SHP77 treated with DMSO at 0.1 percent for 48 hours (cell line): ENCODE measurements at places on chromosomes 6 and 20.
A peak's percentile ranks its signal among the peaks of the same experiment; 100 is the strongest.

DNA sequence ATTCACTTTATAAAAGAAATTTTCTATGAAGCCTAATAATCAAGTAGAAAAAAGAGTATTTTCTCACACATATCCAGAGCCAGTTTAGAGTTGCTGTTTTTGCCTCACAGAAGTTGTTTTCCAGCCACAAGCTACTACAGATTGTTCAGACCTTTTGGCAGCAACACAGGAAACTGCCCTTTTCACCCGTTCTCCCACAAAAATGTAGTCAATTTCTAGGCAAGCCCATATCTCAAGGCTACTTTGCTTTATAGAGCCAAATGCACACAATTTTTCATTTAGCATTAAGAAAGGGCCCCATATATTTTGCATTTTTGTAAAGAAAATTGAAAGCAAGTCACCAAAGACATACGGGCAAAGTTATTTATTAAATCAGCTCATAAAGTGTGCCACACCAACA, 49.5 kb downstream of the EPB41L2 start:
- DNase-seq: no peak

DNA sequence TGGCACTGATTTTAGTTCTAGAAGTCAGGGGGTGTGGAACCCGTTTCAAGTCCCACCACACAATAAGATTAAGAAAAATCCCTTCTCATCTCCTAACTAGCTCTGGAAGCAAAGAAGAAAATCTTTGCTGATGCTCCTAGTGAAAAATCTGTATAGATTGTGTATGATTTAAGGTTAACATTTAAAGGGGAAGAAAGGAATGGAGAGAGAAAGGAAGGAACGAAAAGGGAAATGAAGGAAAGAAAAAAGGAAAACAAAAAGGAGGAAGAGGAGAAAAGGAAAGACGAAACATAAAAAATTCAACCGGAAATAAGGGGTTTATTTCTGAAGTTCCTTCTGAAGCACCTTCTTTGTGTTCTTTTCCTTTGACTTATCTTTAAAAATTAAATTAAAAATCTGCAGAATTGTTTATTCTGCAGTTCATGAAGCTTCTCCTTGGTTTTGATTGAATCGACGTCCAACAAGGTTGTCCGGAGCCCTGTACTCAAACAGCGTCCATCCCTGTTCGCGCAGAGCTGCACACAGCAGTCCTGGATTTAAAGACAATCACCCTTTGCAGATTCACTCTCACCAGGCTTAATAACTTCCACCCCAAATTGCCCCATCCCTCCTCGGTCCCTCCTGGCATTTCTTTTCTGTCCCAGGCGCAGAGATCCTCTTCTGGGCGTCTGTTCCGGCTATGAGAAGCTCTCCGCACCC, 1.6 kb upstream of the TFAP2B start:
- no peak for DNase-seq

GRCh38 chr6:14292119-14292518, 174.5 kb downstream of the CD83 start:
- no peak for DNase-seq

DNA sequence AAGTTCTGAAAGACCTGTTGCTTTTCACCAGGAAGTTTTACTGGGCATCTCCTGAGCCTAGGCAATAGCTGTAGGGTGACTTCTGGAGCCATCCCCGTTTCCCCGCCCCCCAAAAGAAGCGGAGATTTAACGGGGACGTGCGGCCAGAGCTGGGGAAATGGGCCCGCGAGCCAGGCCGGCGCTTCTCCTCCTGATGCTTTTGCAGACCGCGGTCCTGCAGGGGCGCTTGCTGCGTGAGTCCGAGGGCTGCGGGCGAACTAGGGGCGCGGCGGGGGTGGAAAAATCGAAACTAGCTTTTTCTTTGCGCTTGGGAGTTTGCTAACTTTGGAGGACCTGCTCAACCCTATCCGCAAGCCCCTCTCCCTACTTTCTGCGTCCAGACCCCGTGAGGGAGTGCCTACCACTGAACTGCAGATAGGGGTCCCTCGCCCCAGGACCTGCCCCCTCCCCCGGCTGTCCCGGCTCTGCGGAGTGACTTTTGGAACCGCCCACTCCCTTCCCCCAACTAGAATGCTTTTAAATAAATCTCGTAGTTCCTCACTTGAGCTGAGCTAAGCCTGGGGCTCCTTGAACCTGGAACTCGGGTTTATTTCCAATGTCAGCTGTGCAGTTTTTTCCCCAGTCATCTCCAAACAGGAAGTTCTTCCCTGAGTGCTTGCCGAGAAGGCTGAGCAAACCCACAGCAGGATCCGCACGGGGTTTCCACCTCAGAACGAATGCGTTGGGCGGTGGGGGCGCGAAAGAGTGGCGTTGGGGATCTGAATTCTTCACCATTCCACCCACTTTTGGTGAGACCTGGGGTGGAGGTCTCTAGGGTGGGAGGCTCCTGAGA, at the start of gene HFE:
TSS of gene HFE (plus strand) at position 146 of the 832 bp plus-strand sequence. CDS start at position 158, 12 bp downstream.
- no peak for DNase-seq

- no peak for DNase-seq
Measured at GRCh38 chr6:40998661-40999060, 40.4 kb downstream of the UNC5CL start.

- no peak for DNase-seq
Measured at GRCh38 chr6:115570331-115570730, 490.4 kb downstream of the FRK start.

- DNase-seq: no peak
Measured at GRCh38 chr6:157358287-157358686, 22.7 kb upstream of the ZDHHC14 start.

DNA sequence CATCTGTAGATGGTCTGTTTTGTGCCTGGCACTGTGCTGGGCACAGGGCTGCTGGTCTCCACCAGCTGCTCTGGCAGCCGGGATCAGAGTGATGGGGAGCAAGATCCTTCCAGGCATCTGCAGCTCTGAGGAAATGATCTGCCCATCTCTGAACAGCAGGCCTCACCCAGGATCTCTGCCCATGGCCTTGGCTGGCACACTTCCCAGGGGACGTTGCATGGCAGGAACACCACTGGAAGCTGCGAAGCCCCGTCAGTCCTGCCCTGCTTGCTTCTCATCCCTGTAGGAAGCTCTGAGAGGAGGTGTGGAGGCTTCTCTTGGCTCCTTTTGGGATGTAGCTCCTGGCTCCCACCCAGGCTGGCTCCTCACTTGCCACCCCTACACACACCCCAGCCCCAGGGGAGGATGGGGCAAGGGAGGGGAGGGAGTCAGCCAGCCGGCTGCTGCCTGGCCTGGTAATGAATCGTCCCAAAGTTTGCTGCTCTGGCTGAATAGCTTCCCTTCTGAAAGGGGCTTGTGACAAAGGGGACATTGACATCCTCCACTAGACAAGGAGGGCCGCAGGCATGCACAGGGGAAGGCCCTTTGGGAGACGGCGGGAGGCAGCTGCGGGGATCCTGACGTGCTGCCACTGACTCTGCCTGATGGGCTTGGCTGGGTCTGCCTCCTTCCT, 108.9 kb downstream of the VEGFA start:
- DNase-seq: no peak

DNA sequence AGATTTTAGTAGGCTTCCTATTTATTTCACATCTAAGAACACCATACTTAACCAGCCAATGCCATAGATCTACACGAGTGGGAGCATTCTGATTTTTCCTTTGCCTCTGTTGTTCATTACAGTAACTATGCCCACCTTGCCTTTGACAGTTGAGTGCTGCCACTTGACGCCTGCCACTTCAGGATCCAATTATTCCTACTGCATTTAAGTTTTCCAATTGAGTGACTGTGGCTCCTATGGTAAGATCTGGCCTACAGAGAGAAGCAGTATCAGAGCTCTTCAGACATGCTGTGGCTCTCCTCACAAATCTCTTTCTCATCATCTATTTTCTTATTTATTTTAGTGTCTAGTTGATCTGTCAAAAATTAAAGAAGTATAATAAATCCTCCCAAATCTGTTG, 403.0 kb upstream of the SPTLC3 start:
- no peak for DNase-seq

DNA sequence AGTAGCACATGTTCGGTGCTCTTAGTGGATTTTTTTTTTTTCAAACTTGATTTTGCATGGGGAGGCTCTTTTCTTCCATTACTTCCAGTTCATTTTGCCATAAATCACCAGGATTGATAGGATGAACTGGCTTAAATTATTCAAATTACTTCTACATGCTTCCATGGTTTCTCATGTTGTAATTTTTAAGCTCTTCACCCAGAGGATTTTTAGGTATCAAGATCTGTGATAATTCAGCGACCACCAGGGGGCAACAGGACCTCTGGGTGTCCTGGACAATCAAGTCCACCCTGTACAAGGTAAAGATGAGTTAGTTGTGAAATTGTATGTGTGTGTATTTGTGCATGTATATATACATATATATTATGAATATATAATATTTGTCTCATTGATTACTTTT, 4.2 kb upstream of the EPHA7 start:
- peak; percentile 37 for DNase-seq

GRCh38 chr6:79403086-79403485, 134.1 kb downstream of the LCA5 start:
- no peak for DNase-seq

GRCh38 chr6:157892363-157892877, 69.4 kb downstream of the SNX9 start:
- no peak for DNase-seq

- DNase-seq: no peak
Measured at GRCh38 chr6:24524805-24525204, 30.0 kb downstream of the ALDH5A1 start.

- DNase-seq: peak; percentile 63
Measured at GRCh38 chr6:100116411-100117194, 122.6 kb upstream of the MCHR2 start.

DNA sequence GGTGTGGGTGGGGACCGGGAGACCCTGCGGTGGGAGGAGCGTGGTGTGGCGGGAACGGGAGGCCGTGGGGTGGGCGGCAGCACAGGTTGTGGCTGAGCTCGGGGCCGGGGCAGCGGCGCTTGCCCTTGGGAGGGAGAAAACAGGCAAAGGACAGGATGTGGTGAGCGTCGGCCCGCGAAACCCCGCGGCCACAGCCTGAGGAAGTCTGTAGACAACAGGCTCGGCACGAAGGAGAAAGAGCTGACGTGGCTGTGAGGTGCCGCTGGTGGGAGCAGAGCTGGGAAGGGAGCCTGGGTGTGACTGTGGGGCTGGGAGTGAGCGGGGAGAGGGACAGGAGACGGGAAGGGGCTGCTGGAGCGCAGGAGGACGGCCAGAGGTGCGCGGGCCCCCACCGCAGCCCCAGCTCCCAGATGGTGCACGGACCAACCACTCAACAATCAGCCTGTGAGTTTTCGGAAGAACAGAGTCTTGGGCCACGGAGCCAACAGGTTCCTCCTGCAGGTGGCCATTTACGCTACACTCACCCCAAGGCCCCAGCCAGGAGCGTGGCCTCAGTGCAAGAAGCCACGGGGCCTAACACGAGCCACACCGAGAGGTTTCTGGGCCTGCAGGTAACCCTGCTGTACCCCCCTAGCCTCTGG, 202.8 kb downstream of the DLL1 start:
- no peak for DNase-seq

DNA sequence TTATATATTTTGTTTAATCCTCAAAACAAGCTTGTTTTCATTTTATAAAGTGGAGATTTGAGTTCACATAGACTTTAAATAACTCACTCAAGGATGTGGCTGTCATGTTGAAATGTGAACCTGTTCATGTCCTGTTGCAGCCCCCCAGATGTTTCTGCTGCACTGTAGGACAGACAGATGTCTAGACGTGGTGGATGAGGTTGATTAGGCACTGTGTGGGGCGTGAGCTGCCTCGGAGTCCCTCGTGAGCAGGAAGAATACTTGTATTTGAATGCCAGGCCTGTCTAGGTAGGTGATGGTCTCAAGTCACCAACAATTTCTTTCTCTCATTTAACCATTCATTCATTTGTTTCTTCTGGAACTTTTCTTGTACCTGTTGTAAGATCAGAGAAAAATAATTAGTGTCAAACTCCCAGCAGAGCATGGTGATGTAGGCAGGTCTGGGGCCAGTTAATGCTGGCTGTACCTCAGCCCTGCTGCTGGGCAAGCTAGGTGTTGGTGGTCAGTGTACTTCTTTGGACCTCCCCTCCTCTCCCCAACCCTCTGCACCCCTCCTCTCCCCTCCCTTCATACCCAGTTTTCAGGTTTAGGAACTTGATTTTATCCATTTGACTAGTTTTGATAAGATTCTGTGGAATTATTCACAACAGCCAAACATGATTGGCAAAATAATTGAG, 34.0 kb downstream of the AFDN start:
- DNase-seq: no peak

GRCh38 chr20:6583134-6583738, 184.2 kb upstream of the BMP2 start:
- DNase-seq: peak; percentile 59

GRCh38 chr6:164859816-164860215, 449.6 kb downstream of the C6orf118 start:
- no peak for DNase-seq

- DNase-seq: no peak
Measured at GRCh38 chr6:36387440-36388303, at the start of gene ETV7. TSS of gene ETV7 (minus strand) at chr6:36387669. CDS start at chr6:36387541, 128 bp downstream.

- DNase-seq: no peak
Measured at GRCh38 chr6:126181173-126181741, 158.7 kb upstream of the CENPW start.

DNA sequence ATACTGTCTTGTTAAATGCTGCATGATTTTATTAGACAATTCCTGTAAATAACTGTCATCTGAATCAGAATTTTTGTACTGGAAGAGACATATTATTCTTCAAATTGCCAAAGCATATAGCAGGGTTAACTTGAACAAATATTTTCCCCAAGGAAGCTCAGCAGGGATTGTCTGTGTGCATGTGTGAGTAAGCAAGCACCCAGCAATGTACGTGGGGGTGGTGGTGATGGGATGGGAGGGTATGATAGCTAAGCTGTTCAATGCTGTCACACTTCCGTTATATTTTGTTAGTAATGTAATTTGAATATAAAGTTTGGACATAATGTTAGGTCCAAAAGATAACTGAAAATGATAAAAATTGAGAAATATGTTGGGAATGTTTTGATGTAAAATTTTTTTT, 118.1 kb downstream of the MYB start:
- no peak for DNase-seq
